ENCODE measurements at places on chromosomes 7 and 10. TPM values are rescaled to one million over a fixed set of nuclear protein-coding genes. Genes with fewer than 3 reads are reported as not detected.

- H3K27ac ChIP-seq = no peak overlapping the region
- no peaks in the 10 kb centered on the region for H3K4me1 ChIP-seq
- H3K4me3 ChIP-seq = no peak overlapping the region
- no peak for DNase-seq
- H3K36me3 ChIP-seq = no peaks in the 10 kb centered on the region
These were observed 289.2 kb downstream of the TCERG1L start for GRCh38 chr10:131022369-131022768.

- peaks cover 6% of the 10 kb centered on the region for H3K36me3 ChIP-seq
- no peaks in the 10 kb centered on the region for H3K4me1 ChIP-seq
- H3K27ac ChIP-seq = no peak overlapping the region
- DNase-seq = no peak
These were observed 362.2 kb upstream of the KLF6 start for GRCh38 chr10:4147245-4147644.

DNA sequence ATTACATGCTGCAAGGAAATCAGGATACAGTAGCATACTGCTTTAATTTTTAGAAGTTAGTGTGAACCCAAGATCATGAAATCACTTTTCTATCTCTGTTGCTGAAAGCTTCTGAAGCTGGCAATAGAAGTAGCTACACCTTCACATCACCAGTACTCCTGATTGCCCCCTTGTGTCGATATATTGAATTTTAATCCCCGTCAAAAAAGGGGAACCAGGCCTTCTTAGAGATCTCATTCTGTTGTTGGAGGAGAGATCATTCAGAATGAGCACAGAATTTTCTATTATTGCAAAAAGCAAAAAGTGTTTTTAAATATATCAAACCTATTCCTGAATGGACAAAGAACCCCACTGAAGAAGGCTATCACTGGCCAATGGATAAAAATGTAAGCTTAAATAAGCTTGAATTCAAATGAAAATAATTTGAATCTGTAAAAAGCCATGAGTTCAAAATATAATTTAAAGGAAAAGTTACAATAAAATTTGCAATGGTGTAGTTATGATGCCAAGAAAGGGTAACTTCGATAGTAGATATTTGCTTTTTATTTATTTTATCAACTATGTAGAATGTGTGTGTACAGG, 39.7 kb upstream of the TEX47 start:
- H3K27me3 ChIP-seq = no peaks in the 10 kb centered on the region
- H3K27ac ChIP-seq = no peak overlapping the region
- H3K4me3 ChIP-seq = no peak overlapping the region
- DNase-seq = no peak
- H3K36me3 ChIP-seq = no peaks in the 10 kb centered on the region

GRCh38 chr7:46565253-46566096, 644.4 kb upstream of the IGFBP3 start:
- no peak for DNase-seq
- H3K27ac ChIP-seq = no peak overlapping the region
- H3K27me3 ChIP-seq = no peaks in the 10 kb centered on the region
- H3K4me3 ChIP-seq = no peak overlapping the region
- no peaks in the 10 kb centered on the region for H3K4me1 ChIP-seq
- no peaks in the 10 kb centered on the region for H3K36me3 ChIP-seq

DNA sequence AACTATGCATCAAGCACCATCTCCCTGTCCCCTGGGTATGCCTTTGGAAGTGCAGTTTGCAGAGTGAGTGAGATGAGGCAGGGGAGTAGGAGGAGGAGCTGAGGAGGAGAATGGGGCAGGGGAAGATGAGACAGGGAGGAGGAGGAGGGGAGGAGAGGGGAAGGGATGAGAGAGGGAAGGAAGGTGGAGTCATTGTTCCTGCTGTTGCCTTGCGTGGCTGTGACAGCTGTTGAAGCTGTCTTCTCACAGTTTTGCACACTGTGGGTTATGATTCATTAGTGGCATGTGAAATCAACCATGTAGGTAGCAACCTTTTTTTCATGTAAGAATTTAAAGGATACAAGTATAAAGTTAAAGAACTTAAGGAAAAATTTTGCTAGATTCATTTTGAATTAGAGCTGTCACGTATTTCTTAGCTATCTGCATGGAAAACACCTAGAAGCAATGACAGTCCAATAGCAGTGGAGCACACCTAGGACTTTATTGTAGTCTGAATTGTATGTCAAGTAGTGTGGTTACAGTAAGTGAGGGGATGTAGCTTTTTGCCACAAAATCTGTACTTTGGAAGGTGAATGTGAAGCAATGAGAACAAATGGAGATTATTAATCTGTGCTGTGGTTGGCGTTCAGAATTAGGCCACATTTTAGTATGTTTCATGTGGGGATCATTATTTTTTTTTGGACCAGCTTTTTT, 21.7 kb downstream of the CCM2 start:
- H3K27me3 ChIP-seq = no peaks in the 10 kb centered on the region
- H3K4me1 ChIP-seq = peaks cover 42% of the 10 kb centered on the region

DNA sequence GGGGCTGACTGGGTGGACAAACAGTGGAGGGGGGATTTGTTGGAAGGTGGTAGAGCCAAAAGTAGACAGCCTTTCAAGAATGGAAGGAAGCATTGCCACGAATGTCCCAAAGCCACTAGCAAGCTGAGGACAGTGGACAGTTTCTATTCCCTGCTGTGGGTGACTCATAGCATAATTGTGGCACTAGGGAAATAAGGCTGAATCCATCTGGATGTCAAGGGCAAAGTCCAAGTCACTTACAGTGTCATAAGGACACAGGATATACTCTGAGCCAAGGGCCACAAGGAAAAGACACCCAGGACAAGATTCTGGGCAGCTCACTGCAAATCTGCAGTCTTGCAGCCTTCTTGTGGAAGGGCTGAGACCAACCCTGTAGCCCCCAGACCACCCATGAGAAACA, 79.7 kb downstream of the FRMPD2 start:
- no peak overlapping the region for H3K4me3 ChIP-seq
- no peak overlapping the region for H3K27ac ChIP-seq
- H3K4me1 ChIP-seq = no peaks in the 10 kb centered on the region
- no peak for DNase-seq
- H3K36me3 ChIP-seq = no peaks in the 10 kb centered on the region
- no peaks in the 10 kb centered on the region for H3K27me3 ChIP-seq

DNA sequence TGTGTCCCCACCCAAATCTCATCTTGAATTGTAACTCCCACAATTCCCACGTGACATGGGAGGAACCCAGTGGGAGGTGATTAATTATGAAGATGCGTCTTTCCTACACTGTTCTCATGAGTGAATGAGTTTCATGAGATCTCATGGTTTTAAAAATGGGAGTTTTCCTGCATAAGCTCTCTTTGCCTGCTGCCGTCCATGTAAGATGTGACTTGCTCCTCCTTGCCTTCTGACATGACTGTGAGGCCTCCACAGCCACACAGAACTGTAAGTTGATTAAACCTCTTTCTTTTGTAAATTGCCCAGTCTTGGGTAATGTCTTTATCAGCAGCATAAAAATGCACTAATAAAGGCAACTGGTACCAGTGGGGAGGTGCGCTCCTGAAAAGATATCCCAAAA, 67.7 kb upstream of the DRGX start:
- H3K27me3 ChIP-seq = no peaks in the 10 kb centered on the region
- no peak overlapping the region for H3K27ac ChIP-seq
- no peak overlapping the region for H3K4me3 ChIP-seq
- peaks cover 10% of the 10 kb centered on the region for H3K4me1 ChIP-seq

DNA sequence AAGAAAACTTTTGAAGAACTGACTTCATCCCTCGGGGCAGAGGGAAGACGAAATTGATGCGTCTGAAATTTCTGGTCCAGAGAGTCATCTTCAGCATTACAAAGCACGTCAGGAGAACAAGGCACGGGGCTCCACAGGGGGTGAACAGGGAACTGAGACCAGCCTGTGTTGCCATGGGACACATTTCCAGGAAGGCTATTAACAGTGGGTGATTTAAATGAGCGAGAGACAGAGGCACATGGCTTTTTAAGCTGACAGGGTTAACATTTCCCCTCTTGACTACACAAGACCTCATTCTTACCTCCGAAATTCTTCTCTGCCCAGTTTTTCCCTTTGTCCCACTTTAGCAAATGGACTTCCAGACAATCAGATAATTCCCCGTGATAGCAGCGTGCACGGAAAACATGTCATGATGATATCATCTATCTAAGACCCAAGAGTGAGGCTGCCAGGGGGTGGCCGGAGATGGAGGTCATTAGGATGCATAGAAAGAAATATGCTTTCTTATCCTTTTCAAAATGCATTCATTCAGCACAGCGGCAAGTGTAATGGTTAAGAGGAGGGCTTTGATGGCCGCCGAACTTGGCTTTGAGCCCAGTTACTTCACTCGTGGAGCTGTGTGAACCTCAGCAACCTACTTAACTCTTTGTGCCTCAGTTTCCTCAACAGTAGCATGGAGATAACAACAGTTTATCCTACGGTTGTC, 248.0 kb downstream of the PRPF18 start:
- peaks cover 2% of the 10 kb centered on the region for H3K27me3 ChIP-seq
- no peak overlapping the region for H3K4me3 ChIP-seq
- DNase-seq = no peak
- no peaks in the 10 kb centered on the region for H3K36me3 ChIP-seq

DNA sequence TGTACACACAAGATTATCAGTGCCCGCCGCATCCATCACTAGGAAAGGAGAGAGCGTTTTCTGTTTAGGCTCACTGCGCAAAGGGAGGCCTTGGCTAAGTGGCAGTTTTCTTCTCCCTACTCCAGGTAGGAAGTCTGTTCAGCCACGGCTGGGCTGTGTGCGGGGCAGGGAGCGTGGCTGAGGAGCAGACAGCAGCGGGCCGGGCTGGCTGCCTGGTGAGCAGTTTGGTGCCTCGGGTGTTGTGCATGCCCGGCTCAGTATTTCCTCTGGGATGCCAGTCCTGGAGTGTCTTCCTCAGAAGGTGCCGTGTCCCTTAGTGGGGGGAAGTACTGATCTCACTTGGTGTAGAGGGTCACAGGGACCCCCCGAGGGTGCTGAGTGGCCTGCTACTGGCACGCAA, 114.4 kb downstream of the NT5C2 start:
- no peak overlapping the region for H3K27ac ChIP-seq
- no peaks in the 10 kb centered on the region for H3K36me3 ChIP-seq
- no peak overlapping the region for H3K4me3 ChIP-seq
- no peaks in the 10 kb centered on the region for H3K27me3 ChIP-seq
- no peak for DNase-seq
- no peaks in the 10 kb centered on the region for H3K4me1 ChIP-seq

GRCh38 chr7:102255916-102256315, 30.8 kb upstream of the SH2B2 start:
- H3K27me3 ChIP-seq = no peaks in the 10 kb centered on the region
- DNase-seq = no peak
- H3K36me3 ChIP-seq = no peaks in the 10 kb centered on the region
- no peak overlapping the region for H3K4me3 ChIP-seq
- H3K27ac ChIP-seq = no peak overlapping the region

DNA sequence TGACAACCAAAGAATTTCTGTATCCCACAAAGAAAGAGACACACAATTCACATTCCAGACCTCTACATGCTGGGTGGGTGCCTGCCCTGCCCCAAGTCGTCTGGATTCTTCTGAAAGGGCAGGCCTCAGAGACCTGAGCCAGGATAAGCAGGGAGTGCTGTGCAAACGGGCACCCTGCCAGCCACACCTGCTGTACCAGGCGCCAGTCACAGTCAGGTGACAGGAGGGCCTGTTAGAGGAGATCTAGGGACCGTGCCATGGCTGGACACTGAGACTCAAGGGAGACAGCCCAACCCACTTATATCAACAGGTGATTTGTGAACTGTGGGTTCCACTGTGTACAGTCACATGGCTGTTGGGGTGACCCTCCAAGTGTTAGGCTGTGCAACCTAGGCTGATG, 103.1 kb upstream of the AFAP1L2 start:
- H3K4me1 ChIP-seq = peaks cover 67% of the 10 kb centered on the region
- H3K4me3 ChIP-seq = no peak overlapping the region
- DNase-seq = no peak
- H3K27ac ChIP-seq = no peak overlapping the region
- peaks cover 27% of the 10 kb centered on the region for H3K36me3 ChIP-seq

- no peak overlapping the region for H3K27ac ChIP-seq
- peaks cover 1% of the 10 kb centered on the region for H3K4me1 ChIP-seq
- DNase-seq = no peak
- H3K36me3 ChIP-seq = no peaks in the 10 kb centered on the region
- H3K4me3 ChIP-seq = no peak overlapping the region
- peaks cover 11% of the 10 kb centered on the region for H3K27me3 ChIP-seq
These were observed 94.6 kb upstream of the RNF32 start for GRCh38 chr7:156545979-156546378.

DNA sequence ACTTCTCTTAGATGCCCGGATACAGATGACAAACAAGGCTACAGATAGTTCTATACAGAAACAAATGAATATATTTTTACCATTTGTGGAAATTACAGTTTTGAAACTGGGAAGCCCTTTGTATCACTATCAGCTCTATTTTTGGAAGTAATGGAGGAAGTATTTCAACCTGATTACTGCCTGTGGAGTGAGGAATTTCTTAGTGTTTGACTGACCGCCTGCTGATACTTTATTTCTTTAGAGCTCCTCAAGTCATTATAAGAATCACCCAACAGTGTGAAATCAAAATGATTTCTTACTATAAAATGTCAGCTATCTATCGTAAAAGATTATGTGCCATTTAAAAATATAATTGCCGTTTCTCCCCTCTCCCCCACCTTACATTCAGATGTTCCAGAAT, 290.9 kb downstream of the SDK1 start:
- H3K36me3 ChIP-seq = no peaks in the 10 kb centered on the region
- no peaks in the 10 kb centered on the region for H3K4me1 ChIP-seq
- no peak overlapping the region for H3K4me3 ChIP-seq
- H3K27me3 ChIP-seq = peaks cover 2% of the 10 kb centered on the region
- no peak for DNase-seq

GRCh38 chr7:5626498-5626897, 155.0 kb downstream of the RNF216 start:
- H3K4me1 ChIP-seq = peaks cover 24% of the 10 kb centered on the region
- H3K27me3 ChIP-seq = no peaks in the 10 kb centered on the region
- H3K27ac ChIP-seq = no peak overlapping the region
- no peak for DNase-seq

- DNase-seq = peak; percentile 71
- peak overlapping the region; percentile 36 for H3K4me3 ChIP-seq
- peaks cover 4% of the 10 kb centered on the region for H3K36me3 ChIP-seq
- no peaks in the 10 kb centered on the region for H3K27me3 ChIP-seq
- peaks cover 36% of the 10 kb centered on the region for H3K4me1 ChIP-seq
- peak overlapping the region; percentile 94 for H3K27ac ChIP-seq
These were observed 10.8 kb upstream of the XPNPEP1 start for GRCh38 chr10:109933984-109934565.

MMD2 gene
- total RNA-seq = not detected

NUTM2A gene
- total RNA-seq = 0.29 TPM

OR2A5 gene
- total RNA-seq = not detected

ITGA8 gene
- total RNA-seq = not detected

ACHE gene
- not detected for total RNA-seq

PSMA2 gene
- 154 TPM for total RNA-seq

CALML5 gene
- total RNA-seq = not detected

SEMA3E gene
- total RNA-seq = not detected

TSPAN15 gene
- total RNA-seq = 4.7 TPM

LRRC4 gene
- 0.24 TPM for total RNA-seq

AKR1C4 gene
- not detected for total RNA-seq

TBXAS1 gene
- 1.6 TPM for total RNA-seq

Data from activated CD8-positive, alpha-beta T cell treated with anti-CD3 and anti-CD28 coated beads, Interleukin-2, amount 10 ng/mL, durations not matched to agents 7 days and 5 days (primary cell).